Type B pancreatic cell (in vitro differentiated cells): ENCODE measurements at places on chromosomes 12 and 14.

DNA sequence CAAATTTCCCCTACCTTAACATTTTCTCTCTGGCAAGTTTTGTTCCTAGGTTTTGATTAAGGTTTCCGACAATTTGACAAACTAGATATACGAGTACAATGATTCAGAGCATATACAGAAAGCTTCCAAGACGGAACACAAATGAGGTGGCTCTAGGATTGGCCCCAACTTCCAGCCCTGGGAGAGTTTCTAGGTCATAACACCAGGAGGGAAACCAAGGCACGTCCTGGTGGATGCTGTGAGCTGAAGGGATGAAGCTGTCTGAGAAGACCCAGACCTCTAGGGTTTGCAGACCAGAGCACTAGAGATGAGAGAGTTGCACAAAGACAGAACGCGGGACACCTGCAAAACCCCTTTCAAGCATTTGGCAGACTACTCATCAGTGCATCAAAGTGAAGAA is 51.5 kb upstream of the CAND1 start:
- DNase-seq = no peak

- no peak for DNase-seq
Observed at GRCh38 chr12:20527417-20528163, 159.3 kb downstream of the PDE3A start.

DNA sequence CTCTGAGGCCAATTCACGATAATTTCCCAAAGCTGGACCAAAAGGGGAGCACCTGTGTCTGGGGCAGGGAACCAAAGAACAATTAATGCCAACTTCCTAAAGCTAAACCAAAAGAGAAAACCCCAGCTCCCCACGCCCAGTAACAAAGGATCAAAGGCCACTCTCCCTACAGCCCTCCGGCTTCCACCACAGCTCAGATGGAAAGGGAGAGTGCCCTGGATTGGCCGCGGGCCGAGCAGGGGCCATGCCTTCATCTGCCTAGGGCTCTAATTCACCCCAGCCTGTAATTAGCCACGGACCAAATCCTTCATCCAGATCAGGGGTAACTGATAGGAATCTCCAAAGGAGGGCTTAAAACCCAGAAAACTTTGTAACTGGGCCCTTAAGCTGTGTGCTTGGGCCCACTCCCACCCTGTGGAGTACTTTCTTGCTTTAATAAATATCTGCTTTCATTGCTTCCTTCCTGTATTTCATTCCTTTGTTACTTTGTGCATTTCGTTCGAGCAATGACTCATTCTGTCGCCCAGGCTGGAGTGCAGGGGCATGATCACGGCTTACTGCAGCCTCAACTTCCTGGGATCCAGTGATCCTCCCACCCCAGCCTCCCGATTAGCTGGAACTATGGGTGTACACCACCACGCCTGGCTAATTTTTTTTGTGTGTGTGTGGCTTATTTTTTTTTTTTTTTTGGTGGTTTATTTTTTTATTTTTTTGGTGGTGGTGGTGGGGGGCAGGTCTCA is 65.5 kb upstream of the PPP4R3A start:
- DNase-seq = no peak

DNA sequence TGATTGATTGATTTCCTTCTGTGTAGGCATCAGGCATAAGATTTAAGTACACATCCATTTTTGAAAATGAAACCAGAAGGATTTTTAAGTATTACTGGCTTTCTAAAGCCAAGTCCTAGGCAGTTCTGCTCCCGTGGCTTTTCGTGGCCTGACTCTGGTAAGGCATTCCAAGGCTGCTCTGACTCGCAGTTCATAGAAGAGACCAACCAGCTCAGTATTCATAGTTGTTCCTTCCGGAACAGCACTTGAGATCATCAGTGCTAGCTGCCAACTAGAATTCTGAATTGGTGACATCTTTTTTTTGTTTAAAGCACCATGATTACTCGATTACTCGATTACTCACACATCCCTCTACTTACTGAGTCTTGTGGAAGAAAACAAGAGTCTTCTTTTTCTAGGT is 25.9 kb downstream of the SUDS3 start:
- no peak for DNase-seq

GRCh38 chr14:56150645-56151345 is 32.6 kb downstream of the PELI2 start:
- DNase-seq = no peak

DNA sequence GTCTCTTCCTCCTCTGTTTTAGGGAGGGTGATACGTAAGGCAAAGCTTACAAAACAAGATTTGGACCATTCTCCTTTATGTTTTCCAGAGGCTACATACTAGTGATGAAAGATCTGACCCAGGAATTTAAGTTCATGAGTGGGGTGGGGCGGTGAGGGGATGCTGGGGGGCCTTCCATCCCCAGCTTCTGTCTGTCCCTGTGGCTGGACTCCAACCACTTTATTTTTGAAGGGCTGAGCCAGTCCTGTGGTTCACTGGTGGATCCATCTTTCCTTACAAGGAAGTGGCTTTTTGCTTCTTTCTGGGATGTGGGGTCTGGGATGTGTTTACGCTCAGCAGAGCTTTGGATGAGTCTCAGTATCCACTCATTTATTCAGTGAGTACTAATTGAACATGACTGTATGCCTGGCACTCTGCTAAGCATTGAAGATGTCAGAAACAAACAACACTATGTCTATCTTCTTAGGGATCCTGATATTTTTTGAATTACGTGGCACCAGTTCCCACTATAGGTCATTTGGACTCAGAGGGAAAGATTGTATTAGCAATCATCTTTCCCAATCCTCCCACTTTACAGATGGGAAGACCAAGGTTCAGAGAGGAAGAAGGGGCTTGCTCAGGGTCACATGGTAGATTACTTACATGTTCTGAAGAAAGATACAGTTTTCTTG is 291.8 kb upstream of the TBX3 start:
- no peak for DNase-seq

GRCh38 chr12:1630133-1630826 is 1.2 kb downstream of the WNT5B start:
- DNase-seq = no peak

- DNase-seq = no peak
Observed at GRCh38 chr14:94673071-94673470, 60.9 kb downstream of the SERPINA3 start.

GRCh38 chr12:52319097-52319496 is 2.1 kb downstream of the KRT83 start:
- DNase-seq = no peak

- DNase-seq = no peak
Observed at GRCh38 chr14:103118018-103118662, 5.1 kb upstream of the TNFAIP2 start.

- no peak for DNase-seq
Observed at GRCh38 chr12:78002878-78003277, 172.2 kb downstream of the NAV3 start.

DNA sequence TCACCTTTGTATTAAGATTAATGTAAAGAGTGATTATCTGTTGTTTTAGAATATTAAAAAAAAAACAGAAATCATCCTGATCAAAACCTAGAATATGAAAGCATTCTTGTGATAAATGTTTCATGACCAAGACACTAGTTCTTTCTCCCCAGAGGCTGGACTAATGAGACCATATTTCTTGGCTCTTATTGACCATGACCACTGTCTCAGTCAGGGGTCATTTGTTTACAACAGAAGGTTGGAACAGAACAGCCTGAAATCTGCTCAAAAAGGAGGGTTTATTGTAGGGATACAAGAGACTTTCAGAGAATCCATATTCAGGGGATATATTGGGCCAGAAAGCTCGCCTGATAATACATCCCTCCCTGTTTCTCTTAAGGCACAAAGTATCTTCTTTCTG is 87.7 kb downstream of the TMEM30B start:
- no peak for DNase-seq

DNA sequence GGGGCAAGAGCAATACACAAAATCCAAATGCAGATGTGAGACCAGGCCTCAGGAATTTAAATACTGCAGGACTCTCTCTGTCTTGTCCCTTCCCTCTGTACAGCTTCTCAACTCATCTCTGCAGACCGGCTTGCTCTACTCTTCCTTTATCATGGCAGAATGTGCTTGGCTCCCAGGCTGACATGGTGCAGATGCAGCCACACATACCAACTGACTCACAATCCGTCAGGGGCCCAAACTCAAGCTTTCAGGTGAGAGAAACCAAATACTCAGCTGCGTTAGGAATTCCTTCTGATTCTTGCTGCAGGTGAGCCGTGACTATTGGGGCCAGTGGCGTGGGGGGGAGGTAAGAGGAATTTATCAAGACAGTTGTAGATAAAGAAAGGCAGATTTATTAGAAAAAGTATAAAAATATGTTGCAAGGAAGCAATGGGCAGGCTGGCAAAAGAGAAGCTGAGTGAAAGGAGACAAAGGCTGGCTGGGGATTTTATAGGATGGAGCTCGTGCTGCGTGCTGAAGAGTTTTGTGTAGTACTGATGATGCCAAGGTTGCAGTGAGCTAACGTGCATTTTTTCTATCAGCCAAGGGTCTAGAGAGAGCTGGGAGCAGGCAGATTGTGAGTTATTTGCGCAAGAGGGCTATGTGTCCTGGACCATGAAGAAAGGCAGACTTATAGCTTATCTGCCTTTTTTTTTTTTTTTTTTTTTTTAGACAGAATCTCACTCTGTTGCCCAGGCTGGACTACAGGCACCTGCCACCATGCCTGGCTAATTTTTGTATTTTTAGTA is 5.0 kb upstream of the LGALS3 start:
- DNase-seq = no peak

- DNase-seq = no peak
Observed at GRCh38 chr12:2893007-2893406, 2.3 kb downstream of the TULP3 start.

GRCh38 chr12:5827591-5827990 is 117.5 kb downstream of the ANO2 start:
- no peak for DNase-seq

DNA sequence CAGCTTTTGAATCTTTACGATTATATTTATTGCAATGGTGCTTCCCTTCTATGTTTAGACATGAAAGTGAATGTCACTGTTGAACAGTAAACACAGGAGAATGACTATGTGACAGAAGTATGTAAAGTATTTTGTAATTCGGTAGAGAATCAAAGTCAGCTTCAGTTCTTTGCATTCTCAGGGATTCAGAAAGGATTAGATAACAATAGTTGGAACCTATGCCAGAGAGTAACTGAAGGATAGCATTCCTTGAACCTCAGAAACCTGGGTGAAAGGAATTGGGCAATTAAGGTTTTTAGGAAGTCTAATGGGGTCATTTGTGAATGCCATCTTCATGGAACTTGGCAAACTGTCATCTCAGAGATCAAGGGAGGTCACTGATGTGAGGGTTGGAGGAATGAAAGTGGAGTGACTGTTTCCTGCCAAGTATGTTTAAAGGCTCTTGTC is 305.3 kb upstream of the DDHD1 start:
- no peak for DNase-seq

DNA sequence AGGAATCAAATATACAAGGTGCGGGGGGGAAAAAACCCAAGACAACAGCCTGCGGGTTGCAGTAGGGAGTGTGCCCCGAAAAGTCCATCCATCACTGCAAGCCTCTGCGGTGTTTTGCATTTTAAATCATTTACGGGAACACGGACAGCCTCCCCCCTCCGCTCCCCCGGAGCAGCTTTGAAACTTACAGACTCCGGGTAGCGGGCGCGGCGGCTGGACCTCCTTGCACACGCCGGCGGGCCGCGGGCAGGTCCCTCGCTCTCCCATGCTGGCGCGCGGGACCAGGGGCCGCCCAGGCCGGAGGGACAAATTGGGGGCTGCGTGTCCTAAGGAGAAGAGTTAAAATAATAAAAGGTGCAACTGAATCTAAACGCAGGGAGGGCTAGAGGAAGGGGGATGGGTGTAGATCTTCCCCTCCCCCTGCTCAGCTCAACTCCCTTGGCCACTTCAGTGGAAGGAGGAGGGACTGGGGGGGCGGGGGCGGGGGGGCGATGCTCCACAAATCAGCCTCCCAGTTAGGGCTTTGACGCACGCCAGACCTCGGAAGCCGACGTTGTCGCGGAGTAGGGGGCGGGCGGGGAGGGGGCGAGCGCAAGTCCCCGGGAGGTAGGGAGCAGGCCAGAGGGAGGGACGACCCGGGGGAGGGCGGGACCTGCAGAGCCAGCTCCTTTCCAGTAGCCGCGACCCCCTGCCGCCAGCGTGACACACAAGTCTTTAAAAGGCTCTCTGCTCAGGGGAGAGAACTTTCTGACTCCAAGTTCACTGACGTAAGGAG is at the start of gene KCNJ8:
TSS of gene KCNJ8 (minus strand) at position 349 of the 775 bp plus-strand sequence. CDS start 1,090 bp downstream, outside the sequence.
- DNase-seq = peak; percentile 70

GRCh38 chr12:114670291-114670980 is 13.5 kb downstream of the TBX3 start:
- DNase-seq = no peak

- DNase-seq = no peak
Observed at GRCh38 chr12:56546680-56547079, 25.1 kb downstream of the RBMS2 start.

DNA sequence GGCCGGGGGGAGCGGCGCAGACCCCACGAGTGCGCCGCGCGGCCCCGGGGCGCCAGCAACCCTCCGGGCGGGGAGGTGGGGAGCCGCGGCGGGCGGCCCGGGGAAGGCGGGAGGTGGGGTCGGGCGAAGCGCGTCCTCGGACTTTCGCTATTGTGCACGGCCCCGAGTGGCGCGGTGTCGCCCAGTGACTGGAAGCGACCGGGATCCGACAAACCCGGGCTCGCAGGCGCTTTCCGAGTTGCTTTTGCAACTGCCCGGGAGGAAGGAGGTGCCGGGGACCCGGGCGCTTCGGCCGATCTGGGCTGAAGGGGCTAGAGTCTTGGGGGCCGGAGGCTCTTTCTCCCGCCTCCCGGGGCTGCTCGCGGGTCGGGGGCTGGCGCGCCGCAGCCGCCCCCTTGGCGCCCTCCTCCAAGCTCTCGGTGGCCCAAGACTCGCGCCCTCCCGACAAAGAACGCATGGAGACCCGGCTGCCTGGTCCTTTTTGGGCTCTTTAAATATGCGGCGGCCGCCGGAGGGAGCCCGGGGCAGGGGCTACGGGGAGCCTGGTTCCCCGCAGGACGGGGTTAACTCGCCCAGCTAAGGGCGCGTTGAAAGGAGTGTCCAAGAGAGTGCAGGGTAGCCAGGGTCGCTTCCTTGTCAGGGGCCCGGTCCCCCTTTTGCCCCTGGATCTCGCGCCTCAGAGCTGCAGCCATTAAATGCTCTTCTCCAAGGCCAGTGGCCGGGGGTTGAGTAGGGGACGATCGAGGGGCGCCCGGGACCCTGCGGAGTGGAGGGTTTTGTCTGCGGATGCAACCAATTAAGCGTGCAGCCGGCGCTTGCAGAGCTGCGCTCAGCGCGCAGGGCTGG is 1.4 kb downstream of the HMGA2 start:
- DNase-seq = peak; percentile 72

GRCh38 chr14:21089877-21090193 is 8.6 kb downstream of the ZNF219 start:
- no peak for DNase-seq

GRCh38 chr14:71497645-71498086 is 434.6 kb upstream of the RGS6 start:
- no peak for DNase-seq

- DNase-seq = no peak
Observed at GRCh38 chr12:109772622-109773321, 59.1 kb downstream of the FAM222A start.

GRCh38 chr12:59698600-59698999 is 102.8 kb downstream of the SLC16A7 start:
- no peak for DNase-seq
